ENCODE measurements at places on chromosomes 11 and 22. TPM values are rescaled to one million over a fixed set of nuclear protein-coding genes. Genes with fewer than 3 reads are reported as not detected.

GRCh38 chr22:44161673-44162072 lies 19.1 kb upstream of the PARVG start:
- DNase-seq = no peak

DNA sequence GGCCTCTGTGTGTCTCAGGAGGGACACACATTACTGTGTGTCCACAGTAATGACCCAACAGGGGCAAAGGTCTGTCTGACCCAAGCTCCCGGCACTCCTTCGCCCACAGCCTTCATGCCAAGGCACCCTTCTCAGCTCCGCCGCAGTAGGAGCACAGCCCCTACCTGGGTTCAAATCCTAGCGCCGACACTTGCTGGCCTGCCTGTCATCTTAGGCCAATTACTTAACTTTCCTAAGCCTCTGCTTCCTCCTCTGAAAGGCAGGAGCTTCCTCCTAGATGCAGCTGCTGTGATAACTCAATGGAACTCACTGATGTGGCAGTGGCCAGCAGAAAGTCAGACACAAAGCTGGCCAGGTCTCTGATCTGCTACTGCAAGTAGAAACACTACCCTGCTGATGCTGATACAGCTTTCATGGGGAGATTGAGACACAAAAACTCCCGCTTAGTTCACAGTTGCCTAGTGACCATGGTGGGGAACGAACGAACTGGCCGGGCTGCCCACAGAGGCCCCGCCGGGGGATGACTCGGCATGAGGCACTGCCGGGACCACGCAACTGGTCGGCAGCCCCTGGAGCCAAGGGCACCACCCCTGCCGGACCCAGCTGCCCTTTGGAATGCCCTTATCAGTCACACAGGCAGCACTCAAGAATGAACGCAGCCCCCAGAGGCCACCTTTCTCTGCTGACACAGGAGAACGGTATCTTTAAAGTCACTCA lies 8.1 kb downstream of the EHD1 start:
- DNase-seq = peak; percentile 81

GRCh38 chr22:40361100-40361499 lies 9.3 kb upstream of the SGSM3 start:
- DNase-seq = no peak

DNA sequence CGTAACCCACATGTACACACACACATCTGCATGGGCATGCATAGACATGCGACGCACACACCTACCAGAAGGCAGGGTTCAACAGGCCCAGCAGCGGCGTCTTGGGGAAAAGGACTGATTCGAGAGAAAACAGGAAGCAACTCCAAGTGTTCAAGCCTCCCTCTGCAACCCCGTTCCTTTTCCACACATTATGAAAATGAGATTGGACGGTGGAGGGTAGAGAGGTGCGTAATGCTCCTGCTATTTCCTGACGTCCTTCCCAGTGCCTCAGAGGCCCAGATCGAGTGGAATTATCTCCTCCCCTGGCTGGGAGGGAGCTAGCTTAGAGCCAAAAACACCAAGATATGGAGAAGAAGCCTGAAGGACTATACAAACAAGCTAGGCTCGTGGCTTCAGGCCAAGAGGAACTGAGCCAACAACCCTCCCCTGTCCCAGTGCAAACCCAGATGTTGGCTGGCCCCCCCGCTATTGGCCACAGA lies 289.2 kb downstream of the MN1 start:
- peak; percentile 99 for DNase-seq

DNA sequence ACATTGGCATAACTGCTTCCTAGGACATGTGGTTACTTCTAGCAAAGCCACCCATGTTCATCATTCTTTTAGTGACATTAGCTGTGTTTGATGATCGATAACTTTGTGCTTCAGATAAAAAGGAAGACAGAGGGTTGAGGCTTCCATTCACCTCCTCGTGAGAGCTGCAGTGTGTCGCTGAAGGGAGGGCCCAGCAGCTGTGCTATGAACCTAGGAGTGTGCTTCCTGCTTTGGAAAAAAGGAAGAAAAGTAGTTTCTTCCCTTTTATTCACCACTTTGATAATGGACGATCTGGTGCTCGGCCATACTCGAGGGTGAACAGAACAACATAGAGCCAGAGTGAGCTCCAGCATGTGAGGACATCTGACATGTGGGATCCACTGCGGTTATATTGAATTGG lies 6.1 kb upstream of the RFPL2 start:
- DNase-seq = no peak

DNA sequence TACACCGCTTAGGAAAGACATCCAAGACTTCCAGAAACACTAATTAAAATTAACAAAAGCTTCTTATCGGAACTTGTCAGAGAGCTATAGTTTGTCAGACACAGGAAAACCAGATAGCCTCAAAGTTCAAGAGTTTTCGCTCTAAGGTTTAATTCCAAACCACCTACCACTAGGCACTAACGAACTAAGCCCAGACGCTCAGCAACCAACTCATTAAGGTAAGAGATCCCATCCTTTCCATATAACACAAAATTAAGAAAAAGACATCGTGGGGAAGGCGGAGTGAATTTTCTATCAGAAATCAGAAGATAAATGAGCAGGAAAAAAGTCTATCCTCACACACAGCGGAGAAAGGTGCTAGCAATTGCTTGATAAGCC lies 382 bp downstream of the IMMP1L start:
- no peak for DNase-seq

- no peak for DNase-seq
Observed at GRCh38 chr11:128772814-128773213, 78.9 kb downstream of the FLI1 start.

The SERGEF gene
- total RNA-seq = 38.5 TPM

The ADORA2A gene
- 0.77 TPM for total RNA-seq

The CABP4 gene
- not detected for total RNA-seq

DNA sequence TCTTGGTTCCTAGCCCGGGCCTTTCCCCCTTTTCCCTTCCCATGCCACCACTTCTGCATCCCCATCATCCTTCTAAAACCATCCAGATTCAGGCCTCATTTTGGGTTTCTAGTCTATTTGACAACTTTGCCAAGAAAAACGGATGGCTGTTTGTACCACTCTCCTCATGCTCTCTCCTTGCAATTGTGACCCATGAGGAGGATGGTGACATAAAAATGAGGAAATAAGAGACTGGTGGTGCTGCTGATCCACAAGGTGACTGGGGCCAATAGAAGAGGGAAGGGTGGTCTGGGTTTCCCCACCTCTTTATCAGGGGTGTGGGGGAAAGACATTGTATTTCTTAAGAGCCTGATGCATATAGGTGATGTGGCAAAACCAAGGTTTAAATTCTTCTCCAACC lies 1.0 kb downstream of the MS4A4A start:
- no peak for DNase-seq

DNA sequence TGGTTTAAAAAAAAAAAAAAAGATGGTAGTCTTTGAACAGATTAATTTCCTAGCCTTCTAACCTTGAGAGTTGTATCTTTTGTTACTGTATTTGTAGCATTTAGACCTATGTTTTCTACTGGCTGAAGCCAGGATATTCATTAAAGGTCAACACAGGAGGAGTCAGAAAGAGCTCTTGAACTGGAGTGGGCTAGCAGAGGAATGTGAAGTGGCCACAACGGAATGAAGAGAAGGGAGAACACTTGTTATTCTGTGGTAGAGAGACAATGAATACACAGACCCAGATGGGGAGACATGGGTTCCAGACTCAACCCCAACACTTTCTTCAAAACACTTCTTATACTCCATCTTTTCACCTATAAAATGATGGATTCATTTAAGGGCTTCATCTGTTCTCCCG lies 88.1 kb downstream of the RELT start:
- peak; percentile 78 for DNase-seq

GRCh38 chr11:95267601-95268213 lies 36.7 kb upstream of the SESN3 start:
- DNase-seq = no peak

- DNase-seq = no peak
Observed at GRCh38 chr22:31622980-31623379, 39.0 kb downstream of the PISD start.

GRCh38 chr11:7512525-7513233 lies 1.1 kb upstream of the PPFIBP2 start:
- no peak for DNase-seq

DNA sequence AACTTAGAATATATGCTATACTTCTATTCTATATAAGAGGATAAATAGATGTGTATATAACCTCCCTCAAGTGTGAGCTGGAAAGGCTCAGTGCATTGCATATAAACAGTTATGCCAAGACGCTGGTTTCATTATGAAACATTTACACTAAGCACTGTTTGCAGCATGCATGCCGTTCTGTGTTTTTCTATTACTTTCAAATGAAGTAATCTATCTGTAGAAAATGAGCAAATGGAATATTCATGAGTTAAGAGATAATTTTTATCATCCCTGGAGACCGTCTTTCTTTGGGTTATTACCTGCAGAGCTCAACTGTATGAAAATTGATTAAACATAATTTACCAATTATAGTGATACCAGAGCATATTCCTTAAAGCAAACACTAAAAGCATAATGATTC lies 925.7 kb upstream of the CCDC90B start:
- DNase-seq = no peak

GRCh38 chr11:117473481-117474091 lies 145.9 kb downstream of the CEP164 start:
- no peak for DNase-seq

The OR4D10 gene
- total RNA-seq = not detected

GRCh38 chr11:34646431-34646830 lies 25.5 kb downstream of the EHF start:
- DNase-seq = no peak

GRCh38 chr11:131404010-131404409 lies 33.6 kb downstream of the NTM start:
- no peak for DNase-seq

DNA sequence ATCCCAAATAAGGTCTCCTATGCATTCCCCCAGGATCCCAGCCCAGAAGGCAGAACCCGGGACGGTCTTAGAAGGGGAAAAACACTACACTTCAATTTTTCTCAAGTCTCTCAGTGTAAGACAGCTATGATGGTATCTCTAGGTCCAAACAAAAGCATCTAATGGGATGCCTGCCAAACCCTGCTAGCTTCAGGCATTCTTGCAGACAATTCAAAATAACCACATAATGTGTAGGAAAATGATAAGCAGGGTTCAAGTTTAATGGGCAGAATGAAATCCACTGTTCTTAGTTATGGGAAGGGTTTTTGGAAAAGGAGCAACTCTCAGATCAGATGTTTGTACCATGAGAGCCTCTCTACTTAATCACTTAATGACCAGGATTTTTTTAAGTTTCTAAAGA lies 119.8 kb upstream of the ANO1 start:
- peak; percentile 58 for DNase-seq

The MAPK8IP2 gene
- total RNA-seq = 0.26 TPM

The OR8A1 gene
- not detected for total RNA-seq

DNA sequence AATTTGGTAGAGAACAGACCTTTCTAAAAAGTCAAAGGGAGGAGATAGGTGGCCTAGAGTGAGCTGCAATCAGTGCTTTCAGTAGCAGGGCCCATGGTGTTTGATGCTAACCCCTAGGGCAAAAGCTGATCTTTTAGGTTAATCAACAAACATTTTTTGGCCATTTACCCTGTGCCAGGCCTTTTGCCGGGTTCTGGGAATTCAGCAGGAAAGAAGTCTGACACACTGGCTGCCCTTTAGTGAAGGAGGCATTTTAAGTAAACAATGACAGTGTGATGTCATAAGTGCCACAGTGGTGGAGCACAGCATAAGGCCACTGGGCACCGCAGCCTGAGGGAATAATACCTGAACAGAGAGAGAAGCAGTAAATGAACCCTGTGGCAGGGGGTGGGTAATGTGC lies 29.0 kb downstream of the C22orf31 start:
- DNase-seq = peak; percentile 30

GRCh38 chr11:131928992-131929391 lies 558.6 kb downstream of the NTM start:
- no peak for DNase-seq

DNA sequence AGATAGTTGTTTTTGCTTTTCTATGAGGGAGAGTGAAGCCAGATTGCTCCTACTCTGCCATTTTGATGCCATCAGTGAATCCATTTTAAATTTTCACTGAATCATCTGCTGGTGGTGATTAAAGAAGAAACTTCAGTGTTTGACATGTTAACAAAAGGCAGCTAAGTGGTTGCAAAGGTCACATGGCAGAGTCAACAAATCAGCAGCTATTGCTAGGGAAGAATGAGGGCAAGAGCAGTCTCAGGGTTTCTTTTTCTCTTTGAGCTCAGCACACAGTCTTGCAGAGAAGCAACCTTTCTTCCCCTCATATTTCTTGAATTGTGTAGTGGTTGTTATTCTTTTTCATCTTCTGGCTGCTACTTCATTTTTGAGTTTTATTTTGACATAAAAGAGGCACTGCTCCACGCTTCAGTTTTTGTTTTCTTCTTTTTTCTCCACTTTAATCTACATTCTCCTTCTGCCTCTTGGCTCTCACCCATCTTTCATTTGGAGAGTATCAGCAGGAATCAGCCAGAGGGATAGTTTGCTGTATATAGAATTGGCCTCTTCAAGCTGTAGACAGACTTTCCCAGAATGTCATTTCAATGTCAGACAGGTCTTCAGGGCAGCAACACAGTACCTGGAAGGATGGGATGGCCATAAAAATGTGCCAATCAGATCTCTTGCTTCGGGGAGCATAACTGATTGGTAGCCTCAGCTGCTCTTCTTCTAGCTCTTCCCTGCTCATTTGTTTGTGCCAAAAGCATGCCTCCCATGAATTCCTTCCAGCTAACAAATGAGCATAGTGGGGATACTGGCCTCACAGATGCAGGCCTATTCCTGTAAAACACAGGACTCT lies 153.9 kb downstream of the TRPC6 start:
- DNase-seq = peak; percentile 17

- peak; percentile 27 for DNase-seq
Observed at GRCh38 chr11:22337596-22338485, at the start of gene SLC17A6. TSS of gene SLC17A6 (plus strand) at chr11:22338381. CDS start at chr11:22338534, 153 bp downstream.

- DNase-seq = peak; percentile 75
Observed at GRCh38 chr22:29716814-29717545, 2.8 kb upstream of the CABP7 start.

GRCh38 chr11:45102810-45103621 lies 43.4 kb upstream of the PRDM11 start:
- peak; percentile 82 for DNase-seq

The TPST2 gene
- total RNA-seq = 17.7 TPM

Data from fibroblast of lung (primary cell).